ENCODE measurements at places on chromosomes 6 and 20. TPM values are rescaled to one million over a fixed set of nuclear protein-coding genes. Genes with fewer than 3 reads are reported as not detected.

Gene UBD
- 0.38 TPM for total RNA-seq

Gene CUL9
- total RNA-seq, result 45.9 TPM

Gene IRF4
- 171 TPM for total RNA-seq

Gene RFX6
- total RNA-seq, result not detected

Gene SEL1L2
- total RNA-seq, result not detected

Gene IL17A
- total RNA-seq, result 6.2 TPM

GRCh38 chr20:32534661-32535240, 50.4 kb downstream of the NOL4L start:
- peaks cover 16% of the 10 kb centered on the region for H3K36me3 ChIP-seq
- H3K4me3 ChIP-seq, result peak overlapping the region; percentile 80
- DNase-seq, result peak; percentile 65
- no peaks in the 10 kb centered on the region for H3K27me3 ChIP-seq

GRCh38 chr20:18323705-18324104, 35.4 kb downstream of the ZNF133 start:
- no peak overlapping the region for H3K4me3 ChIP-seq
- DNase-seq, result no peak
- H3K27me3 ChIP-seq, result no peaks in the 10 kb centered on the region
- H3K27ac ChIP-seq, result no peak overlapping the region
- no peaks in the 10 kb centered on the region for H3K36me3 ChIP-seq

DNA sequence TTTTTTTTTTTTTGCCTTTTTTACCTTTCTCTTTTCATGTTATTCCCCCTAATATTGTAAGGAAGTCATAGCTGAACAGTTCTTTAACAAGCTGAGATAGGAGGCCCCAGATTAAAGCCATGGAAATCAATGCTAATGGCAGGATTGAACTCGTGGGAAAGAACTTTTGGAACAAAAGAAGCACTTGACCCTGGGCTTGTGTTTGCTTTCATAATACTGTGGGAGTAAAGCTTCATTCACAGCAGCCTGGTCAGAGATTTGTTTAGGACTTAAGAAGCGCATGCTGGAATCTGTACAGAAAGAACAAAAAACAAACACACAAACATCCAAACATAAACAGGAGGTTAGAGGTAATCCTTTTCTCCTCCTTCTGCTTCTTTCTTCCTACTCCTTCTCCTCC, 5.1 kb downstream of the HEY2 start:
- H3K27ac ChIP-seq, result no peak overlapping the region
- H3K4me3 ChIP-seq, result no peak overlapping the region
- no peaks in the 10 kb centered on the region for H3K36me3 ChIP-seq
- peaks cover 59% of the 10 kb centered on the region for H3K27me3 ChIP-seq

DNA sequence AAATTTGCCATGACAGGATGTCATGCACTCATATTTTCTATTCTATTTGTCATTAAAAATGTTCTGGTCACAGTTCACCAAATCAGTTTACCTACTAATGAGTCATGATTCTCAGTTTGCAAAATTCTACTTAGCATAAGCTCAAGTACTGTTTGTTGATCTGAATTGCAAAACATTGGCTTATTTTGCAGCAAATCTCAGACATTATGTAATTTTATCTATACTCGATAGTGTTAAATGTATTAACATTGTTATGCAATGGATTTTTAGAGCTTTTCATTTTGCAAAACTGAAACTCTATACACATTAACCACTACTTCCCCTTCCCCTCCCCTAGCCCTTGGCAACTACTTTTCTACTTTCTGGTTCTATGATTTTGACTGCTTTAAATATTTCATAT, 213.8 kb upstream of the ZFP64 start:
- peaks cover 13% of the 10 kb centered on the region for H3K36me3 ChIP-seq
- DNase-seq, result no peak
- peaks cover 61% of the 10 kb centered on the region for H3K4me1 ChIP-seq
- peak overlapping the region; percentile 29 for H3K27ac ChIP-seq
- H3K27me3 ChIP-seq, result no peaks in the 10 kb centered on the region

GRCh38 chr6:132253906-132254305, 147.4 kb downstream of the MOXD1 start:
- no peak overlapping the region for H3K27ac ChIP-seq
- no peaks in the 10 kb centered on the region for H3K36me3 ChIP-seq
- peaks cover 2% of the 10 kb centered on the region for H3K27me3 ChIP-seq
- no peaks in the 10 kb centered on the region for H3K4me1 ChIP-seq

GRCh38 chr20:34362502-34363061, 491 bp upstream of the ITCH start:
- H3K27ac ChIP-seq, result peak overlapping the region; percentile 90
- H3K27me3 ChIP-seq, result peaks cover 3% of the 10 kb centered on the region
- H3K4me1 ChIP-seq, result peaks cover 41% of the 10 kb centered on the region
- DNase-seq, result no peak

DNA sequence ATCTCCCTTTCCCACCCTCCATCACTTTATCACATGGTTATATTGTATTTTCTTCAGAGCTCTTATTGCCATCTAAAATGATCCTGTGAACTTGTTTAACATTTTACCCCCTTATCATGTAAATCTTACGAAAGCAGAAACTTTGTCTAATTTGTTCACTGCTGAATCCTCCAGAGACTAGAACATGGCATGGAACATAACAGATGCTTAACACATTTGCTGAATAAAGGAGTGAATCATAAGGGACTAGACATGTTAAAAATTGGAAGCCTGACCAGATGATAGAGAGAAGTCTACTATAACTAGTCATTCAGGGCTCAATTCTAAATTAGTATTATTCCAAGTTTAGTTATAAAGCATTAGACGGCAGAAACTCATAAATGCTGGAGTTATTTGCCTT, 73.3 kb downstream of the MAN1A1 start:
- H3K4me1 ChIP-seq, result no peaks in the 10 kb centered on the region
- no peak overlapping the region for H3K27ac ChIP-seq
- H3K4me3 ChIP-seq, result no peak overlapping the region
- H3K36me3 ChIP-seq, result peaks cover 22% of the 10 kb centered on the region
- H3K27me3 ChIP-seq, result no peaks in the 10 kb centered on the region

- H3K4me1 ChIP-seq, result peaks cover 5% of the 10 kb centered on the region
- no peak overlapping the region for H3K27ac ChIP-seq
- H3K36me3 ChIP-seq, result peaks cover 4% of the 10 kb centered on the region
- no peak overlapping the region for H3K4me3 ChIP-seq
- DNase-seq, result no peak
- no peaks in the 10 kb centered on the region for H3K27me3 ChIP-seq
Observed at GRCh38 chr6:42820512-42821340, 38.9 kb downstream of the BICRAL start.
